Heart right ventricle (tissue), 16 donors: ENCODE measurements at places on chromosomes 11 and 22. TPM values are rescaled to one million over a fixed set of nuclear protein-coding genes. Genes with fewer than 3 reads are reported as not detected.

- no peak for DNase-seq
Observed at GRCh38 chr11:12289667-12290476, 87.5 kb upstream of the PARVA start.

- no peak for DNase-seq
Observed at GRCh38 chr11:65291613-65292012, 23.1 kb upstream of the CDC42EP2 start.

DNA sequence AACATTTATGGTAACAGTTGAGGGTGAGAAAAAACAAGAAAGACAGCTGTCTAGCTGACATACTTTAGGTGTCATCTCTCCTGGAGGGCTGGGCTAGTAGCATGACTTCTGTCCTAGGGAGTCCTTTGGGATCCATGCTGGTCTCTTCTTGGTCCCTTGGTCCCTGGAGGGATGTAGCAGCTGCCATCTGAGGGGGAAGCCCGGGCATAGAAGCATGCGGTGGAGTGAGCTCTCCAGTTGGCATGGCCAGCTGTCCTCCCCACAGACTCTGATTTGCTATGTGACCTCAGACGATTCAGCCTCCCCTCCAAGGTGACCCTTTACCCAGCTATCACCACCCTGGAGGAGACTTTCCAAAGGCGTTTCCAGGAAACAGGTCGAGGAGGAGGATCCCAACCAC, 28.7 kb downstream of the POU2F3 start:
- DNase-seq = no peak

- no peak for DNase-seq
Observed at GRCh38 chr22:31938296-31938695, 6.0 kb upstream of the YWHAH start.

GRCh38 chr11:75939992-75940391, 125.0 kb downstream of the UVRAG start:
- DNase-seq = no peak

DNA sequence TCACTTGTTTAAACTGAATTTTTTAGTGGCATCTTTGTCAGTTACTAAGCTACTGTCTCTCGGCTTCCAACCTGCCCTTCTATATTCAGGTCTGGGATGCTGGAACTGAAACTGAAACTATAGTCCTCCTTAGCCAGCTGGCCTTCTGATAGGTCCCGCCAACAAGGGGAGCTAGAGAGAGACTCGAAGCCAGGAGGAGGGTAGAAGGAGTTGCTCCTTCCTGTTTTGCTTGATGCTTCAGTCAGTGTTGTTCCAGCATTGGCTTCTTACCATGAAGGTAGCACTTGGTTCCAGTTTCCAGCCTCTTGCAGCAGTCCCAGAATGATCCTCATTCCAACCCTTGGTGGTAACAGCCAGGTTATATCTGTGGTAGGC, 32.9 kb upstream of the HORMAD2 start:
- no peak for DNase-seq

GRCh38 chr11:113289431-113290187, 24.8 kb upstream of the TTC12 start:
- peak; percentile 33 for DNase-seq

GRCh38 chr11:23730307-23730998, 766.4 kb upstream of the LUZP2 start:
- DNase-seq = no peak

DNA sequence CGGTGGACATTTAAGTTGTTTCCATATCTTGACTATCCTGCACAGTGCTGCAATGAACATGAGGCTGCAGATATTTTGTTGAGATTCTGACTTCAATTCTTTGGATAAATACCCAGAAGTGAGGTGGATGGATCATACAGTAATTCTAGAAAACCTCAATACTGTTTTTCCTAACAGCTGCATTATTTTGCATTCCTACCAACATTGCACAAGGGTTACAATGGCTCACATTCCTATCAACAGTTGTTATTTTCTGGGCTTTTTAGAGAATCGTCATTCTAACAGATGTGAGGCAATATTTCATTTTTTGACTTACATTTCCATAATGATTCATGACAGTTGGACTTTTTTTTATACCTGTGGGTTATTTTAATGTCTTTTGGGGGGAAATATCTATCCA, 716.9 kb upstream of the ANO3 start:
- no peak for DNase-seq

GRCh38 chr11:85539029-85539689, 88.0 kb downstream of the DLG2 start:
- no peak for DNase-seq

DNA sequence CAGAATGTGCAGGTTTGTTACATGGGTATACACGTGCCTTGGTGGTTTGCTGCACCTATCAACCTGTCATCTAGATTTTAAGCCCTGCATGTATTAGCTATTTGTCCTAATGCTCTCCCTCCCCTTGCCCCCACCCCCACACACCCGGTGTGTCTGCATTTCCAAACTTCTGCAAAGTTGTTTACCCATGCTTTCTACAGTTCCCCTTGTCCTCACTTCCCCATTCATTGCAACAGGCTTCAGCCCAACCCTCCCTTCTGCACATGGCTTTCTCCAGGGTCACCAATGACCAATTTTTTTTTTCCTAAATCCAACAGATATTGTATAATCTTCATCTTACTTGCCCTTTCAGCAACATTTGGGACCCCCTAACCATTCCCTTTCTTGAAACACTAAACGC, 32.0 kb upstream of the NUP50 start:
- DNase-seq = peak; percentile 21

GRCh38 chr22:18978506-18978905, 42.4 kb upstream of the PRODH start:
- no peak for DNase-seq

DNA sequence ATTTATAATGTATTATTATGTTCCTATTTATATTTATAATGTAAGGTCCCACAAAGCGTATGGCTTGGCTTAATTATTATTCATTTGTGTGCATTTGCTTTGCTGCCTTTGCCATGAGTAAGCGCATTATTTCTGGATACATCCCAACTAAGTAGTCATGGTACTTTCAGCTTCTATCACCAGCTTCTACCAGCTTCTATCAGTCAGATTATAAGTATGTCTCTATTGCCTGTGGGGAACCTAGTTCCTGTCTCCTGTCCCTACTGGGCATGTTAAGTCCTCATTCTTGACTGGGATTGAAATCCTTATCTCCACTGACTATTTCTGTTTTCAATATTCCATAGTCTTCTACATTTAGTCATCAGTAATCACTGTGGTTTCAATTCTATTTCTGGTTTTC, 33.5 kb upstream of the OR10W1 start:
- no peak for DNase-seq

DNA sequence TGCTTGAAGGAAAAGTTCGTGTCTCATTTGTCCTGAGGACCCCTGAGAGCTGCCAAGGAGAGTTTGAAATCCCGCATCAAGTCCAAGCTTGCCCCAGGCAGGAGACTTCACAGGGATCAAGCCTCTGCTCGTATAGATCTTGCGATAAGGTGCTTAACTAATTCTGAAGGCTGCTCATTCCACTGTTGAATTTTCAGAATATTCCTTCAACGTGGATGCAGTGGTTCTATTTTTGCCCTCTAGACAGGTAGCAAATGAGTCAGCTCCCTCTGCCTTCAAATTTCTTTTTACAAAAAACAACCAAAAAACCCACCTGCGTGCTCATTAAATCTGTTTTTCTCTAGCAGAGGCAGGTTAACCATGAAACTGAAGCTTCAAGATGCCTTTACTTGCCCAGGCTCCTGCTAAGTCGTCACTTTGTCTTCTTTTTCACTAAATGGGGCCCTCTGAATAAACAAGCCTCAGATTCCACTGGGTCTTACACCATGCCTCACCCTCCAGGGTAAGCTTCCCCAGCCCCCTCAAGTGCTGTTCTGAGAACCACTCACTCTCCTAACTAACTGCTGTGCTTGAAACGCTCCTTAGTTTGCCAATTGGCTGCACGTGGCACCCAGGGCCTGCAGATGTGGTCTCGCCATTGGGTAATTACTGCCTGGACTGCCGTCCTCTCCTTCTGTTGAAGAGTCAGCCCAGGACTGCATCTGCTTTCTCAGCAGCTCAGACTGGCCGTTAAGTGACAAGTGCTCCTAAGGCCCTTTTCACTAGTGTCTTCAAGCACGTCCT, 105.0 kb downstream of the TRPC6 start:
- no peak for DNase-seq

DNA sequence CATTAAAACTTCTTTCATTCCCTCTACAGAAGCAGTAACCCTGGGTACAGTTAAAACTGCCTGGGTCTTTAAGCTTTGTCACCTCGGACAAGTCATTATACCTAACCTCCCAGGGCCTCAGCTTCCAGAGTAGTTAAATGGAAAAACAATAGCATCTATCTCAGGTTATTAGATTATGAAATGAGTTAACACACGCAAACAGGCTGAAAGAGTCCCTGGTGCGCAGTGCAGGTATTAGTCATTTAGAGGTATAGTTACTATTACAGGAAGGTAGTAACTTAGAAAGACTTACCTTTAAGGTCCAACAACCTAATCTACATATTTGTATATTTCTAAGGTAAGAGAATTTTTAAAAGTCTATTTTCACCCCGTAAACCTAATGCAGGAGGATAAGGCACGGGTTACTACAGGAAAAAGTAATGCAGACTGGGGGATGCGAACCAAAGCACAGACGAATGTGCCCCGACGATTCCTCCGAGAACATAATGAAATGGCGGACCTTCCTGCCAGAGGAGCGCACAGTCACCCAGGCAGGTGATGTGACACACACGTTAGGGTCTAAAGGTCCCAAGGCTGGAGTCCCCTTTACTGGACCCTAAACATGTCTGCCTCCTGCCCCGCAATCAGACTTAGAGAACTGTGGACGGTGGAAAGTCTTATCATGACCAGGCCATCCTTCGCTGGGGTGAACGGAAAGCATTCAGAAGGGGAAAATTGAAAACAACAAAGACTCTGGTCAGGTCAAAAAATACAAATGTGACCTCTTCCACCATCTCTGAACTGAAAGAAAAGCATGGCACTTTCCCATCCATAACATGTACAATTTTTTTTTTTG, 1.3 kb downstream of the NAP1L4 start:
- no peak for DNase-seq

DNA sequence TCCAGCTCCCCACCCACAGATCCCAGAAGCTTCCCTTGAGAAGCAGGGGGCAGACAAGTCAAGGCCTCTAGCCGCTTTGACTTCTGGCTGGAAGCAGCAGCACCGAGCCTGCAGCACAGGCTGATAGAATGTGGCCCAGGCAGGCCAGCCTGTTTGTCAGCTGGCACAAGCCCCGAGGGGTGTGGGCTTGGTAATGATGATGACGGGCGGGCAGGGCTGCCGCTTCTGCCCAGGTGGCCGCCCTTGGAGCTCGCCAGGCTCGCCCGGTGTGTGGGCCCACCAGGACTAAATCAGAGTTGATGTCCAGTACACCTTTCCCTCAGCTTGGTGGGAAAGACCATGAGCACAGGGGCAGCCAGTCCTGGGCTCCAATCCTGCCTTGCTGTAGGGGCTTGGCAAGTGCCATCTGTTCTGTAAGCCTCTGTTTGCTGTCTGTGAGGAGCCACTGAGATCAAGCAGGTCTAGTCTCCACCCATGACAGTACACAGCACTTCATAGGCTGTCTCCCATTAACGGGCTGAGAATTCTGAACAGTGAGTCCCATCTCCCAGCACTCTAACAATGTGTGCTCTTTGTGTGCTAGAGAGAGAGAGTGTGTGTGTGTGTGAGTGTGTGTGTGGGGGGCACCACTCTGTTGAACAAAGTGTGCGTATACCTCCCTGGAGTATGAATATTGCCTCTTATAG, 26.8 kb downstream of the MICAL2 start:
- no peak for DNase-seq

DNA sequence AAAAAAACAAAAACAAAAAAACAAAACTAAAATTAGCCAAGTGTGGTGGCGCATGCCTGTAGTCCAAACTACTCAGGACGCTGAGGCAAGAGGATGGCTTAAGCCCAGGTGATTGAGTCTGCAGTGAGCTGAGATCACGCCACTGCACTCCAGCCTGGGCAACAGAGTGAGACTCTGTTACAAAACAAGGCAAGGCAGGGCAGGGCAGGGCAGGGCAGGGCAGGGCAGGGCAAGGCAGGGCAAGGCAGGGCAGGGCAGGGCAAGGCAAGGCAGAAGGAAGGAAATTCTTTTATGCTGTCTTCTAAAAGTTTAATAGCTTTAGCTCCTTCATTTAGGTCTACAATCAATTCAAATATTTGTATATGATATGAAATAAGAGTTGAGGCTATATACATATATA, 50.1 kb upstream of the RASSF10 start:
- DNase-seq = no peak

DNA sequence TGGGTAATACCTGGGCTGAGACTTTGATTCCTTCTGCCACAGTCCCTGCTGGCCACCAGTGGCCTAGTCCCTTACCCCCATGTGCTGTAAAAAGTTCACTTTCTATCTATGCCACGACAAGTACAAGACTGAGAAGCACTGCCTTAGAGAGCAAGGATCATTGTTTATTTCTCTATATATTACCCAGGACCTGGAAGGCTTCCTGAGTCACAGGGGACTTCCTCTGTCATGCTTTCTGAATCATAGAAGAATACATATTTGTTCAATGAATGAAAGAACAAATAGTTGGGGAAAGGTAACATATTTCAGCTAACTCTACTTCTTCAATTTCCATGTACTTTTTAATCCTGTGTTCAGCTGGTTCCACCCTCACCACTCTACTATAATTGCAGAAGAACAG, 5.5 kb upstream of the SYT9 start:
- DNase-seq = no peak

- no peak for DNase-seq
Observed at GRCh38 chr22:31350410-31350863, 4.3 kb upstream of the PATZ1 start.

- no peak for DNase-seq
Observed at GRCh38 chr11:93393386-93393785, 62.8 kb downstream of the DEUP1 start.

DNA sequence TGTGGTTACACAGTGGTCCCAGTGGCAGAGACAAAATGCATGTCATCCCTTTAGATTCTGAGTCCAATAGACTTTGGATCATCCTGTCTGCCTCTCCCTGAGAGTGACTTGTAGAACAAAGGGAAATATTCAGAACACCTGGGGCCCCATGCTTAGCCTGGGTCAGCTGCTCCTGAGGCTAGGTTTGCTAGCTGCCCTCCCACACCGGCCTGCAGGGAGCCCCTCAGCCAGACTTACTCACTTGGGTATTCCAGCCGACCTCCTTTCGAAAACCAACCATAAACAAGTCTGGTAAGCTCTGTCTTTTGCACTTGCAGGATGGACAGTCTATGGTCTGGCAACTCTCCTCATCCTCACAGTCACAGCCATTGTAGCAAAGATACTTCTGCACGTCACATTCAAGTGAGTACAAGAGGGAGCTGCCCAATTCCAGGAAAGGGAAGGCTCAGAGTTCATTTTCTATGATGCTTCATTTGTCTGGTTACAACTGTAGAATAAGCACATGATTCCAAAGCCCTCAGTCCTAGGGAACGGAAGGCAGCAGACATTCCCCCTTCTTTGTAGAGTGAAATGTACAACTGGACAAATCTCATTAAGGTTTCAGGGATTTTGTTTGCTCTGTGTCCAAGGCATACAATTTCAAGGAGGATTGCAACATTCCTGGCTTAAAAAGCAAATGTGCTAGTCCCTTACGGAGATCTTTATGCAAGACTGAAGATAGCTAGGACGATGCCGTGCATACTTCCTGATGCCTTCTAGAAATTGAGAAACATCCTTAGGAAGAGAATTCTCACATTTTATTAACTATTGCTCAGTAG, 65.5 kb upstream of the EMID1 start:
- DNase-seq = no peak

GRCh38 chr11:3189196-3189843, 24.2 kb upstream of the OSBPL5 start:
- no peak for DNase-seq

- DNase-seq = no peak
Observed at GRCh38 chr11:11334607-11335006, 18.4 kb downstream of the CSNK2A3 start.

SHISAL1 gene
- 0.37 TPM for polyA plus RNA-seq

GAB4 gene
- not detected for polyA plus RNA-seq

CNTN5 gene
- polyA plus RNA-seq = 0.06 TPM

DGCR6 gene
- 12.2 TPM for polyA plus RNA-seq
